Activated CD8-positive, alpha-beta T cell treated with anti-CD3 and anti-CD28 coated beads for 36 hours (primary cell): ENCODE measurements at places on chromosomes 7 and 10. TPM values are rescaled to one million over a fixed set of nuclear protein-coding genes. Genes with fewer than 3 reads are reported as not detected.

DNA sequence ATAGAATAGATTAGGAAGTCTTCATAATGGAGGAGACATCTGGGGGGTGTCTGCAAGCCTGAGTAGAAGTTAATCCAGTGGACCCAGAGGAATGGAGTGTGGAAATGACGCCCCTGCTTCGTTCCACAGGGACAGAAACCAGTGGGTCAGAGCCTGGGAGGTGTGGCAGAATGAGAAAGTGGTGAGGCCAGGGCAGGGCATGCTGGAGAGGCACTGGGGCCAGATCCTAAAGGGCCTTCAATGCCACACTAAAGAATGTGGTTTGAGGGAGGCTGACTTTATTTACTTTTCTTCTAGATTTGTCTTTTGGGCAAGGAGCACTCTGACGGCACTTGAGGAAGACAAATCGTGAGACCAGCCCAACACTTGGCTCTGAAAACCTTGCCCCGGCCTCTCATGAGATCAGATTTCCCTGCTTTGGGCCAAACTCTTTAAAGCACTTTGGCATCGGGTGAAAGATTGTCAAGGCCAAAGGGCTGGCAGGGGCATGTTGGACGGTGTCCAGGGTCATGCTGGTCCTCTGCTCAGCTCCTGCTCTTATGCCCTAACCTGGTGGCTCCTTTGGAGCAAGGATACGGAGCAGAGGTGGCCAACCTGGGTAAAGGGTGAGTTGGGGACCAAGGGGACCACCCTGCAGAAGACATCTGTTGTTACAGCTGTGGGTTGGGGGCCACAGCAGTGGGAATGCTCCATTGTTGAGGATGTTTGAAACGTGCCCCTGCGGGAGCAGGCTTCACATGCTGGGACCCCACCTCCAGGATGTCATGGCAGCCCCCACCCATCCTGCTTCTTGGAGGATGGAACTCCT is 157.0 kb upstream of the ZMIZ1 start:
- H3K27ac ChIP-seq, result no peak overlapping the region
- H3K4me3 ChIP-seq, result no peak overlapping the region
- H3K27me3 ChIP-seq, result no peaks in the 10 kb centered on the region

DNA sequence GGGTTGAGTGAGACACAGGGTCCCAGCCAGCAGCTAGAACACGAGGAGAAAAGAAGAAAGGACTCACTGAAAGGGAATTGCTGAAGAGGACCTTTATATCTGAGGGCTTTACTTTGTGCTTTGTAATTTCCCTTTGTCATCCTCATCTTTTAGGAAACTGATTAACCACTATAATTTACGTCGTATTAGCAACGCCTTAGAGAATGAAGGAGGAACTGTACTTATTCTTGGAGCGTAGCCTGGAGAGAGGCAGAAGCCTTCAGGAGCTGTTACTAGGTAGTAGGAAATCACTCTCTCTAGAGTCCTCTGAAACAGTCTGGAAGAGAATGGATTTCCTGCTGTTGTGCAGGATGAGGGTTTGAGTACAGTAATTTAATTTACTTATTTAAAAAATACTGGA is 101.0 kb upstream of the STEAP1B start:
- H3K4me3 ChIP-seq, result no peak overlapping the region
- H3K27ac ChIP-seq, result no peak overlapping the region
- H3K36me3 ChIP-seq, result no peaks in the 10 kb centered on the region
- H3K27me3 ChIP-seq, result peaks cover 15% of the 10 kb centered on the region
- DNase-seq, result no peak

- no peak overlapping the region for H3K27ac ChIP-seq
- peak; percentile 34 for DNase-seq
- peaks cover 19% of the 10 kb centered on the region for H3K4me1 ChIP-seq
- peaks cover 2% of the 10 kb centered on the region for H3K27me3 ChIP-seq
- peaks cover 15% of the 10 kb centered on the region for H3K36me3 ChIP-seq
These were observed 743 bp downstream of the ADAP1 start for GRCh38 chr7:953547-954327.

DNA sequence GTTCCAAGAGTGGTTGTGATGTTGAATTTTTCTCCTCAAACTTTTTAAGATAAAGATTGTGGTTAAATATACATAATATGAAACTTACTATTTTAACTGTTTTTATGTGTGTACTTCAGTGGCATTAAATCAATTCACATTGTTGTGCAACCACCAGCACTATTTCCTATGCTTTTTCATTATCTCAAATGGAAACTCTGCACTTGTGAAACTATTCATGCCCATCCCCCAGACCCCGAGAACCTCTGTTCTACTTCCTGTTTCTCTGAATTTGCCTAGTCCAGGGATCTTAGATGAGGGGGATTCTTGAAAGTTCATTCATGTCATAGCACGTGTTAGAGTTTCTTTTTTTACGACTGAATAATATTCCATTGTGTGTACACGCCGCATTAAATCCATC is 67.0 kb downstream of the WDR37 start:
- H3K36me3 ChIP-seq, result peaks cover 57% of the 10 kb centered on the region
- H3K27ac ChIP-seq, result peak overlapping the region; percentile 59
- H3K27me3 ChIP-seq, result no peaks in the 10 kb centered on the region
- no peak overlapping the region for H3K4me3 ChIP-seq

- H3K27me3 ChIP-seq, result no peaks in the 10 kb centered on the region
- no peak overlapping the region for H3K4me3 ChIP-seq
- no peaks in the 10 kb centered on the region for H3K36me3 ChIP-seq
- no peak for DNase-seq
- H3K4me1 ChIP-seq, result peaks cover 6% of the 10 kb centered on the region
These were observed 204.4 kb downstream of the TPST1 start for GRCh38 chr7:66409493-66409892.

The NOBOX gene
- not detected for total RNA-seq

The HGF gene
- not detected for total RNA-seq
